DMS79 (cell line): ENCODE measurements at places on chromosomes 7 and 10.

- peak; percentile 54 for DNase-seq
These were observed 505 bp downstream of the HNRNPA2B1 start for GRCh38 chr7:26200038-26200443.

- DNase-seq, result peak; percentile 53
These were observed 11.1 kb upstream of the DNMBP start for GRCh38 chr10:100020886-100021253.

GRCh38 chr7:30135301-30136116 is 723 bp downstream of the MTURN start:
- peak; percentile 20 for DNase-seq

GRCh38 chr7:4132221-4132620 is 549.9 kb upstream of the FOXK1 start:
- DNase-seq, result no peak

DNA sequence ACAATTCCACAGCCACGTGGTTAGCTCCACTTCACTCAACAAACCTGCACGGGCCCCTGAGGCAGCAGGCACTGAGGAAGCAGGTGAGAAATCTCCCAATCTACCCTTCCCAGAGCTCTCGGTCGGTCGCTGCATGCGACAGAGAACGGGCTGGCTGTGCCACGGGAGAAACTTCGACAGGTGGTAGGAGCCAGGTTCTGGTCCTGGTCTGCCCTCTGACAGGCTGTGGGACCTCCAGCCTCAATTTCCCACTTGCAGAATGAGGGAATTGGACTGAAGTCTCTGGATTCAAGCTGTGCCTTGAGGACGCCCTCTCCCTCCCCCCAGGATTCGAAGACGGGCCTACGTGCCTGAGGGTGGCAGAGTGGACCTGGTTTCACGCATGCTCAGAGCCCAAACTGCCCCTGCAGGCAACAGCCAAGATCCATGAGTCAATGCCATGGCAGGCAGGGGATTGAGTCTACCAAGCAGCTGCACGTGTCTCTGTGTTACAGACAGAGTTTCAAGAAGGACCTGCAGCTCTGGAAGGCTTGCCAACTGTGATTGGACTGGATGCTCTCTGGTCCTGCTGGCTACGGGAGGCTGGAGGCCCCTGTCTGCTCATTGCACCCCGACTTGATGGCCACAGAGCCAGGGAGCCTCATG is 215.0 kb downstream of the USP6NL start:
- no peak for DNase-seq

DNA sequence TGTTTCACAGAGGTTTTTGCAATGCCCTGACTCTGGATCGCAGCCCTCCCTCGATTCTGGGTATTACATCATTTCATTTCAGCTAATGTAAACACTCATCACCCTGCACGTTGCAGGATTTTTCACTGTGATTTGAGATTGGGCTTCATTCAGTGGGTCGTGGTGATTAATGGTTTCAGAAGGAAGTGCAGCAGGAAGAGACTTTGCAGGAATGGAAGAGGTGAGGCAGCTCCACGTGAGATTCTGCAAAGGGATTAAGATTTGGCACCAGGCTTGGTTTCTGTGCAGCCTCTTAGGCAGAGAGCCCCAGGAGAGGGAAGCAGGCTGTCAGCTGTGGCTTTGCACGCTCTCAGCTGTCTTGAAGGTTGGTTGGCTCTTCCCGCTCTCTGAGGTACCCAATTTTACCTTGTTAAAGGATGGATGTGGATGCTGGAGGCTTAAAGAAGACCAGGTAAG is 95.2 kb downstream of the PLCE1 start:
- DNase-seq, result peak; percentile 17

GRCh38 chr10:47192273-47192672 is 107.7 kb upstream of the GDF10 start:
- no peak for DNase-seq

DNA sequence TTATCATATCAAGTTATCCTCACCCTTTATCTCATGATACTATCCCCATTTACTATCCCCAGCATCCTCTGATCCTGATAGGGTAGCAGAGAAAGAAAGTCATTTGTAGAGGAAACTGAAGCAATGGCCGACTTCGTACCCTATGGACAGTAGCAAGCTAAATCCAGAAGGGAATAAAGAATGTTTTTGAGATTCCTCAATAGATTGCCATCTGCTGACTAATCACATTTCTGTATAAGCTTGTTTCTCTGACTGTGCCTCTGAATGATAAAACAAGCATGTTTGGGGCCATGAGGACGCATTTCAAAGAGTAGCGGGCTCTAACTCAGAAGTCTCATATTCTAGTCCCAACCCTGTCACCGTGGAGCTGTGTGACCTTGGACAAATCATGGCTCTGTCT is 13.2 kb upstream of the FAM107B start:
- no peak for DNase-seq

- no peak for DNase-seq
These were observed 263.6 kb downstream of the SKIDA1 start for GRCh38 chr10:21261842-21262294.

- no peak for DNase-seq
These were observed 52.7 kb downstream of the SRPK2 start for GRCh38 chr7:105336009-105336408.

- peak; percentile 60 for DNase-seq
These were observed 152.0 kb downstream of the MACC1 start for GRCh38 chr7:20064974-20065862.

DNA sequence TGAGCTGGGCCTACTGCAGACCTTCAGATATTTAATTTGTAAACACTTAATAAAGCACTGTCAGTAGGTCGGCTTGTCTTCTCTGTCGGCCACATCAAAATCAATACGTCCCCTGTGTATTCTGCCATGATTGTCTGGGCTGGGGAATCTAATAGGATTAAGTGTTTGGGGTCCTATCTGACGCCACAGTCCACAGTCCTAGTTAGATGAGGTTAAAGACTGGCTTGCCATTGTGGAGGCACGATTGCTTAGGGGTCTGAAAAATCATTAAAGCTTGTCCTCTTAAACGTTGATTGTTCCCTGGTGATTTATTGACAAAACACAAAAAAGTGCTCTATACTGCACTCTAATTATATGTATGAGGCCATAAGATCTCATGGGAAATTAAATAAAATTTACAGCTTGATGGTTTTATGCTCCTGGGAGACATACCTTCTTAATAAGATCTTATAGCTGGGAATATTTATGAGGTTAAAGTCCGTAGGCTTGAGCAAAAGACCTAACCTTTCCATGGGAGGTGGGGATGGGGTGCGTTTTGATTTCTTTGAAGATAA is 650.3 kb upstream of the GALNT17 start:
- DNase-seq, result no peak

- no peak for DNase-seq
These were observed 376.9 kb upstream of the NRG3 start for GRCh38 chr10:81498011-81498551.

DNA sequence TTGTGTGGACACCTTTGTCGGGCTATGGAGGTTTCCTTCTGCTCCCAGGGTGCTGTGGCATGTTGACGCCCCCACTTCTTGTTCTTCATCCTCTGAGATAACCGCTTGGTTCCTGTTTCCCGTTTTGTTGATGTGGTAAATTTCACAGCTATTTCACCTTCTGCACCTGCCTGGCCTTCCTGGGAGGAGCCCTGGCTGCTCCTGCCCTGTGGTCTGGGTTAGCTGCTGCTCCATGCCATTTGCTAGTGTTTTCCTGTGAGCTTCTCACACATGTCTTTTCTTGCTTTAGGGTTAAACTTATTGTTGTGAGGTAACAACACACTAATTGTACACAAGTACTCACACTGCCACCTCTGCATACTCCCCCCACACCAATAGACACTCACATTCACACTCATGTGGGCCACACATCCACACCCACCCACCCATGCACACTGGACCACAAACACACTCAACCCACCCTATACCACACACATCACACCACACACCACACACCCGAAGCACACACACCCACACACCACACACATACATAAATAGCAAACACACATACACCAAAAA is 46.5 kb upstream of the MSMB start:
- no peak for DNase-seq

DNA sequence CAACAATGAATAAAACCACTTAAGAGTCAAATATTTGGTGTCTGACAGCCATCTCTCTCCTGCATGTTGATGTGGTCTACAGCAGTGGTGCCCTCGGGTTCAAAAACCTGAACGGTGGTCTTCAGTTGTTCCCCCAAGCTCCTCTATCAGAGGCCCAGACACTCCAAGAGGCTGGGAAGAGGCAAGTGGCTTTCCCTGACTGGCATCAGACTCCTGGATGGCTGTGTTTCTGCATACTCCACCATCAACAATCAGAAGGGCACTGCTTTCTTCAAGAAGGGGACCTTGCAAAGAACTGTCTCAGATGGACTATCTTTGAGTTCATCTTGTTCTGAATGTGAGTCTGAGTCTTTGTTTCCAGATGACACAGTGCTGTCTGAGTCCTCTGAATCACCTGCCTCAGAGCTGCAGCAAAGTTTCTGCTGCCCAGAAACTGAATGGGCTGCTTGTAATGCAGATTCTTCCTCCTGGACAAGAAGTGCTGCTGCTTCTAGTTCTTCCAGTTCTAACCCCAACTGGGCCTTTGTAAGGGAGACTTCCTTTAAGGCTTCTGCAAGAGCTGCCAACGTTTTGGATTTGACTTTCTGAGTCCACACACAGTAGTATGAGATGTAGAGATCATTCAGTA is 5.9 kb upstream of the SGMS1 start:
- no peak for DNase-seq

DNA sequence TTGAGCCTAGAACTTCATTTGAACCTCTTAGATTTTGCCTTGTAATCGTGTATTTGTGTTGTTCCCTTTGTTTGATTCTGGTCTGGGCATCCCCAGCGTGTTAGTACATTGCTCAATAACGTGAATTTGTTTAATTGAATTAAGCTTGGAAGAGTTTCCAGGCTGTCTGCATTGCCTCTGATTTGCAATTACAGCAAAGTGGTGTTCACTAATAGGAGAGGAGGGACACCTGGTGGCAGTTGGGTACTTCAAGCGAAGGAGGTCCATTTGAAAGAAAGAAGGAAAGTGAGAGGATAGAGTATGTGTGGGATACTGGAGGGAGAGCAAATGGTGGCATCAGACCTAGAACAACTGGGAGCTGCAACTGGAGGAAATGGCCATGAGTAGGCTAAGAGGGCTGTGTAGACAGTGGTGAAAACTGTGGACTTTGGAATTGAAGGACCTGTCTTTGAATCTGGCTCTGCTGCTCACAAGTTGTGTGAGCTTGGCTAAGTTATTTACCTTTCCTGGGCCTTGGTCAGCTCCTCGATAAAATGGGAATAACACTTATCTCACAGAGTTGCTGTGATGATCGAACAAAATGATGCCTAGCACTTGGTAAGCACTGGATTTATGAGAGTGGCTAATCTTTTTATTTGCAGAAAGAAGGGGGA is 15.1 kb downstream of the LSMEM1 start:
- peak; percentile 28 for DNase-seq

DNA sequence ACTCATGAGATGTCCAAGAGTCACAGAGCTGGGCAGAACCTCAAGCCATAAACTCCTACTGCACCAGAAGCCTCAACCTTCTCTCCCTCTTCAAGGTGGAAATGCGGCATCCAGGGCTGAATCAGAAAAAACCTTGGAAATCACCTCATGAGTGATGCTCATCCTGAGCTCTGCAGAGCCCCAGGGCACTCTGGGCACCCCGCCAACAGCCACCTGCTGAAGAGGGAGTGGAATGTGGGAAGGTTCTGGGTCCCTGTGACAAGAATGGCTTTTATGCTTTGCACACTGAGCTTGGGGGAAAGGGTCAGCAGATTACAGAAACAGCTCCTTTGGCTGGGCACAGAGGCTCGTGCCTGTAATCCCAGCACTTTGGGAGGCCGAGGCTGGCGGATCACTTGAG is 18.8 kb downstream of the NUDT1 start:
- DNase-seq, result peak; percentile 80

- DNase-seq, result peak; percentile 60
These were observed 70.8 kb downstream of the TCF7L2 start for GRCh38 chr10:113020838-113021237.

GRCh38 chr10:124153023-124153826 is 59.8 kb upstream of the CHST15 start:
- peak; percentile 6 for DNase-seq
